ENCODE measurements at places on chromosomes 2 and 18.

DNA sequence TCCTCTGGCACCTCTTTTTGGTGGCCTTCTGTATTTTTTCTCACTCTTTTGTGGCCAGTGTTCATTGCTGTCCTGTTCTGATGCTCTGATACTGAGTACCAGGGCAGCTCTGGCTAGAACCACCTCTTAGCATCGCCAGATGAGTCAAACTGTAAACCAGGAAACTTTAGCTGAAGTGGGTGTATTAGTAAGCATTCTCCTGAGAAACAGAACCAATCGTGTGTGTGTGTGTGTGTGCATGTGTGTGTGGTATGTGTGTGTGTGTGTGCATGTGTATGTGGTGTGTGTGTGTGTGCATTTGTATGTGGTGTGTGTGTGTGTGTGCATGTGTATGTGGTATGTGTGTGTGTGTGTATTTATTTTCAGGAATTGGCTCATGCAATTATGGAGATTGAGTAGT, 166.3 kb upstream of the SKOR2 start:
- no peak for DNase-seq

- no peak for DNase-seq
Observed at GRCh38 chr18:49967171-49967570, 153.8 kb upstream of the ACAA2 start.

DNA sequence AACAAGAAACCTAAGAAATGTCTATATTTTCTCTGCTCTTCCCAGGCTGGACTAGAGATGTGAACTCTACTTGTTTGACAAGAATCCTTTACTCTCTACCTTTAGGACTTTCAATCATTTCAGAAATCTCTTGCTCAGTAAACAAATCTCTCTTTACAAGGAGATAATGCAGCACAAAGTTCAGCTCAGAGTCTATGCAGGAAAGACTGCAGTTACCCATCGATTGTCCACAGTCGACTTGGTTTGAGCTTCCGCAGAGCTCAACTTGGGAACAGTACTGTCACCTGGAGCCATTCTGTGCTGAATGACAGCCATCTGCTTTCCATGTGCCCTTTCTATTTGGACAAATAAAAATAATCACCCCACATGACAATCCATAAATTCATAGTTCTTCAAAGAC, 259.7 kb upstream of the STON1 start:
- DNase-seq = no peak

DNA sequence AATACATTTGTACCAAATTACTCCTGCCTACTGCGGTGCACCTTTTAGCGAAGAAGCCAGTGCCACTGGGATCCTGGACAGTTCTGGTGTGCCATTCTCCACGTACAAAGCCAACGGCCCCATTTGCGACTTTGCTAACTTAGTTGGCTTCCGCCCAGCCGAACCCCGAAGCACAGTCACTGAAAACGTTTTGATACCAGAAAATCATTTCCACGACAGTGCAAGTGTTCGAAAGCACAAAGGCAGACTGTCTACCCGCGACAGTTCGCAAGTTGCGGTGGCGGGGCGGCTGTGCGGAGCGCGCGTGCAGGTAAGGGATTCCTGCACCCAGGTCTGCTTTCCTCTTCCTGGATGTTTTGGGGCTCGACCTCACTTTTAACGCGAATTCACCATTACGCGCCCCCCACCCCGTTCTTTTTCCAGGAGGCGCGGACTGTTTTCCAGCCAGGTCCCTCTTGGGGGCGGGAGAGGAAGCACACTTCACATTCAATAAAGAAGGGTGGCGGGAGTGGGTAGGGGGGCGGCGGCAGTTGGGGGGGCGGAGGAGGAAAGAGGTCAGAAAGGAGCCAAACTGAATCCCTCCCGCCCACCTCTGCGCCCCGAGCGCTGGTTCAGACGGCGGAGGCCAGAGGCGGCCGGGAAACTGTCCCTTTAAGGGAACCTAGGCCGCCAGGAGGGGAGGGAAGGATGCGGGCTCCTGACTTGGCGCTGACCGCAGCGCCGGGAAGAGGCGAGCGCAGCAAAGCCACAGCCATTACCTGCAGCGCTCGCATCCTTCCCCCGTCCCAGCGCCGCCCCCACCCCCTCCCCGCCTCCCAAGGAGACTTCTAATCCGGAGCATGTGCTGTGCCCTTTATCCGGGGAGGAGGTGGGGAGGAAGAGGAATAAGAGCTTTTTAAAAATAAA, 107.4 kb upstream of the KCTD1 start:
- no peak for DNase-seq

- peak; percentile 69 for DNase-seq
Observed at GRCh38 chr2:120589771-120590608, 145.7 kb upstream of the GLI2 start.

DNA sequence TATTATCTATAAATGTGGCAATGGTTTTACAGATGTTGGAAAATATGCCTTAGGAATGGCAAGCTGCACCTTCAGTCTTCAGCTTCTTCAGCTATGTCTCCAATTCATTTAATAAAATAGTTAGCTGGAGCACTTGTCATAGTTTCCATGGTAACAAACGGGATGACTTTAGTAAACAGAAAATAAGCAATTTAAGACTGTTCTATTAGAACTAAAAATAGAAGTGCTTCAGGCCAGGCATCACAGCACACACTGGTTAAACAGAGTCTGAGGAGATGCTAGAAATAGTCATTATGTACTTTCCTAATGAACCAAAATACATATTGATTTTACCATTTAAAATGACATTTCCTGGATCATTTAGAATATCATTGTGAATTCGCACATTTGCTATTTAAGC, 195.0 kb downstream of the GCA start:
- no peak for DNase-seq

DNA sequence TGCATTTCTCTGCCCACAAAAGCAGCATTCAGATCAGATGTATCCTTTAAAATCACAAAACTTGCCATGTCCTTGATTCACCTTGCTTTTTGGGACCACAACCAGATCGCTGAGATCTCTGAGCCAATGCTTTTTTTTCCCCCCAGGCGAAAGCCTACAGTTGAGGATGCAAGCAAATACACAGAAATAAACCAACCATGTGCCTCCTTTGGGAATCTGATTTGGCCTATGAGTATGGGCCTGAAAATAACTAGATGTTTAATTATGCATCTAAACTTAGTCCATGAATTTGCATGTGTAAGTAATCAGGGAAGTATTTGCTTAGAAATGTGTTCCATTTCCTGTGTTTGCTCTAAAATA, 49.7 kb upstream of the CDC42EP3 start:
- DNase-seq = no peak

DNA sequence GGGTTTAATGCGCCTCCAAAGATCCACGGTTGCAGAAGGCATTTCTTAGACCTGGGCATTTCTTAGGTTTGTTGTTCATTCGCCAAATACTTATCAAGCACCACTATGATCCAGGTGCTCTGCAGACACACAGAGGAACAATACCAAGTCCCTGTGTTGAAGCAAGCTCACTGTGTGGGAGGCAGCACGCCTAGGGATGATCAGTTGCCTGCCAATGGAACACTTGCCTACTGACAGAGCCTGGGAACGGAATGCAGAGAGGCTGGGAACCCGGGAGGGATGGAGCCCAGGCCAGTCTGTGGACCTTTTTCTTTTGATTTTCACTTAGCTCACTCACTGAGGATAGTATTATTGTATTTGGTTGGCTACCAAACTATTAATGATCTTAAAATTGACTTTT, 1.9 kb upstream of the GRP start:
- no peak for DNase-seq

GRCh38 chr18:58570360-58571064, 58.4 kb downstream of the ALPK2 start:
- no peak for DNase-seq

- no peak for DNase-seq
Observed at GRCh38 chr2:16011621-16011960, 71.2 kb downstream of the MYCN start.

DNA sequence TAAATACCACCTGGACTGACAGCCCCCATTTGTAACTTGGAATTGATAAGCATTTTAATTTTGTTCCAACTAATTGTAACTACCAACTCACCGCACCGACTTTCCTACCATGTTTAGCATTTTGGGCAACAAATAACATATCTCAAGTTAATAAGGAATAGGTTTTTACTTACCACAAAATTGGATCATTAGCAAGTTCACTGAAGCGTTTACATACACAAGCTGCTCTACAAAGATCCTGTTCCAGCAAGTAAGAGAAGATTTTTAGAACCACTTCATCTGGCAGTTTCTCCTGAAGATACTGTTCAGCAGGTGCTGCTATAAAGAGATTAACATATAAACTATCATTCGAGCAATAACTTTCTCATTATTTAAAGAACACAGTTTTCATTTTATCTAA, 55.7 kb downstream of the MSH6 start:
- DNase-seq = peak; percentile 83

DNA sequence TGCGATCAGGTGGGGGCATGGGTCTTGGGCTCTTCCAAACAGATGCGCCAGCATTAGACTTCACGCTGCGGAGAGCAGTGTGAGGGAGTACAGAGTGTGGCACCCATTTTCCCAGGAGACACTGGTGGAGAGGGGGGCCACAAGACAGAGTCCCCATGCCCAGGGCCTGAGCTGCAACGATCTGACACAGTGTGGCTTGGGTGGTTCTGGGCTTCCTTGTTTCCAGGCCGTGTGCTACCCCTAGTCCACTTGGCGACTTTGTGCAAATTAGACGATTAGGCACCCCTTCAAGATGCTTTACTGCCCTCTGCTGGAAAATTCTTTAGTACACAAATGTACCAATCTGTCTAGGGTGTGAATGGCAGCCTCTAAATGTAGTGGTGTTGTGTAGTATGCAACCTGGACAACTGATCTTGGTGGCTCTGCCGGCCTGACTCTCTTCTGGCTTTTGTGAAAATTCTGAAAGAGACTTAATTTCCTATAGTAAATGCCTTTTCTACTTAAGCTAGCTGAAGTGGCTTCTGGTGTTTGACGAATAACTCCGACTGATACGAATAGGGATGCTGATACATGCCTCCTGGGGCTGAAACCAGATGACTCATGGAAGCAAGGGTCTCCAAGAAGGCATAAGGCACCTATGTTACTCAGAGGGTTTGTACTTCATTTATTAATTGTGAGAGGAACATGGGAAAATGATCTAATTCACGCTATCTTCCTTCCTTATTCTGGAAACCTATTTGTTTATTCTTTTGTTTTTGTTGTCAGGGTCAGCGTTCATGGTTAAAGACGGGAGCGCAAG, 92.3 kb upstream of the SMAD2 start:
- peak; percentile 40 for DNase-seq

- no peak for DNase-seq
Observed at GRCh38 chr2:16303761-16304160, 361.9 kb downstream of the CYRIA start.

GRCh38 chr2:189580241-189580651, 340 bp downstream of the SLC40A1 start:
- no peak for DNase-seq

- no peak for DNase-seq
Observed at GRCh38 chr2:232330068-232330999, 48.2 kb upstream of the ALPP start.

DNA sequence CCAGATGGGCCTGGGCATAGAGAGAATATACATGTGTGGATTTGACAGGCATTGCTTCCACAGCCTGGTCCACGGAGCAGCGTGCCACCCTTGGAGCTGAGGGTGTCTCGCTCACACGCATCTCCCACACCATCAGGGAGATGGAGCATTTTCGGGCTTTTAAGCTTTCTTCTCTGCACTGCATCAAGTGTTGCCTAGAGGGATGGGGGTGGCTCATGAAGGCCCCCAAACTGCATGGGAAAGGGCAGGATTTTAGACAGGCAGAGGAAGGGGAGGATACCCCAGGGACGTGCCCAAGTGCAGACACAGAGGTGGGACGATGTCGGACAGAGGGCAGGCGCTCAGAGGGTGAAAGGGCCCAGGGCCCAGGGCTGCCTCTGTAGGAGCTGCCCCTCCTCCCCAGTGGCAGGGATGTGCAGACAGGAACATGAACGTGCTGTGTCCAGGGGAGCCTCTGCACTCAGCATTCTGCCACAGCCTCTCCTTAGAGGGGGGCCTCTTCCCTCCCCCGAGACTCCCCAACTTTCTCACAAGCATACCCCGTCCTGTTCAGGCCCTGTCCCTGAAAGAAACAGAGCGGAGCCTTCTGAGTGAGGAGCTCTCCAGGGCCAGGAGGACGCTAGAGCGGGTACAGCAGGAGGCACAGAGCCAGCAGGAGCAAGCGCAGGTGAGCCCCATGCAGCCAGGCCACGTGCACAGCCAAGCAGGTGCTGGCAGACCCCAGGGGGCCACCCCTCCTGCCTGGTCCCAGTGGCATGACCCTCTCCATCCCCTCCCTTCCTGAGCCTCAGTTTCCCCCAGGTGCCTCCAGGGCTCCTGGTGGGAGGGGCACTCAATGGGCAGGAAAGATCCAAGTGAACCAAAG, 42.9 kb upstream of the SNED1 start:
- DNase-seq = no peak

- no peak for DNase-seq
Observed at GRCh38 chr2:1595274-1595673, 149.0 kb downstream of the PXDN start.

- no peak for DNase-seq
Observed at GRCh38 chr2:112776113-112776512, 8.2 kb downstream of the IL1A start.

DNA sequence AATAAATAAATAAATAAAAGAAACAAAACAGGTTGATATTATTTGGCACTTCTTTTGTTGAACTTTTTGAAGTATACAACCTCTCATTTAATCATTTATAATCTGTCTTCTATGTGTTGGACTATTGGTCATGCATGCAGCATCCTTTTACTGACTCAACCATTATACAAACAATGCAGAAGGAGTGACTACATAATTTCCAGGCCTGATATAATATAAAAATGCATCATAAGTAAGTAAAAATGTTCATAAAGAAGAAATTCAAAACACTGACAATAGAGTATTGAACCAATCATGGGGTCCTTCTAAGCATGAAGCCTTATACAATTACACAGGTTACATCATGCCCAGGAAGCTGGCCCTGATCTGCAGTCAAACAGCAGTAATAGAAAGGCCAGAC, 141.5 kb upstream of the FN1 start:
- no peak for DNase-seq

All from DMS79 (cell line).